ENCODE measurements at places on chromosomes 5 and 9. TPM values are rescaled to one million over a fixed set of nuclear protein-coding genes. Genes with fewer than 3 reads are reported as not detected.

Gene PCDHA6
- 0.33 TPM for total RNA-seq

Gene NSD1
- 44.1 TPM for total RNA-seq

Gene DAP
- 49.5 TPM for total RNA-seq

Gene LRRC19
- not detected for total RNA-seq

Gene SLC36A2
- not detected for total RNA-seq

Gene LOX
- total RNA-seq: 41.8 TPM

Gene SNCB
- total RNA-seq: not detected

Gene AGPAT2
- total RNA-seq: 61.9 TPM

Gene ADRB2
- 6.5 TPM for total RNA-seq

Gene SLC34A1
- total RNA-seq: not detected

Gene CARTPT
- not detected for total RNA-seq

Gene GARIN3
- not detected for total RNA-seq

Gene DND1
- not detected for total RNA-seq

Gene PRDM9
- not detected for total RNA-seq

Gene ABO
- total RNA-seq: 0.10 TPM

Gene HTR4
- 0.10 TPM for total RNA-seq

Gene MVB12B
- total RNA-seq: 10.1 TPM

Gene PCDHB13
- 1.3 TPM for total RNA-seq

Gene STC2
- total RNA-seq: 18.1 TPM

Gene NMUR2
- total RNA-seq: not detected

Gene LPCAT1
- 41.5 TPM for total RNA-seq

Gene RLN1
- total RNA-seq: not detected

Measured in vein endothelial cell (primary cell).